IMR-90 (cell line): ENCODE measurements at places on chromosomes 7 and 10. TPM values are rescaled to one million over a fixed set of nuclear protein-coding genes. Genes with fewer than 3 reads are reported as not detected.

GRCh38 chr7:122902751-122903495 is 16.7 kb upstream of the CADPS2 start:
- H3K27ac ChIP-seq = no peak overlapping the region
- no peak overlapping the region for H3K4me3 ChIP-seq
- no peak for DNase-seq
- H3K4me1 ChIP-seq = no peaks in the 10 kb centered on the region
- H3K27me3 ChIP-seq = no peaks in the 10 kb centered on the region
- H3K36me3 ChIP-seq = no peaks in the 10 kb centered on the region

GRCh38 chr10:91352760-91353159 is 57.4 kb upstream of the HECTD2 start:
- no peaks in the 10 kb centered on the region; the same call in 1 of the 2 replicates for H3K27me3 ChIP-seq
- DNase-seq = peak; percentile 21
- H3K4me3 ChIP-seq = no peak overlapping the region
- H3K36me3 ChIP-seq = no peaks in the 10 kb centered on the region
- H3K27ac ChIP-seq = no peak overlapping the region

- no peak overlapping the region for H3K4me3 ChIP-seq
- peak; percentile 68 for DNase-seq
- H3K36me3 ChIP-seq = no peaks in the 10 kb centered on the region
- H3K4me1 ChIP-seq = no peaks in the 10 kb centered on the region
- no peak overlapping the region for H3K27ac ChIP-seq
- H3K27me3 ChIP-seq = no peaks in the 10 kb centered on the region
Measured at GRCh38 chr7:37201003-37201875, 247.4 kb downstream of the ELMO1 start.

GRCh38 chr7:90530263-90530662 is 60.8 kb downstream of the PTTG1IP2 start:
- H3K36me3 ChIP-seq = no peaks in the 10 kb centered on the region
- no peaks in the 10 kb centered on the region for H3K4me1 ChIP-seq
- DNase-seq = peak; percentile 23
- H3K4me3 ChIP-seq = no peak overlapping the region

GRCh38 chr10:84204610-84205009 is 10.3 kb downstream of the CDHR1 start:
- no peaks in the 10 kb centered on the region for H3K4me1 ChIP-seq
- no peak overlapping the region for H3K4me3 ChIP-seq
- no peaks in the 10 kb centered on the region for H3K36me3 ChIP-seq
- DNase-seq = no peak
- peaks cover 5% of the 10 kb centered on the region for H3K27me3 ChIP-seq
- no peak overlapping the region for H3K27ac ChIP-seq

DNA sequence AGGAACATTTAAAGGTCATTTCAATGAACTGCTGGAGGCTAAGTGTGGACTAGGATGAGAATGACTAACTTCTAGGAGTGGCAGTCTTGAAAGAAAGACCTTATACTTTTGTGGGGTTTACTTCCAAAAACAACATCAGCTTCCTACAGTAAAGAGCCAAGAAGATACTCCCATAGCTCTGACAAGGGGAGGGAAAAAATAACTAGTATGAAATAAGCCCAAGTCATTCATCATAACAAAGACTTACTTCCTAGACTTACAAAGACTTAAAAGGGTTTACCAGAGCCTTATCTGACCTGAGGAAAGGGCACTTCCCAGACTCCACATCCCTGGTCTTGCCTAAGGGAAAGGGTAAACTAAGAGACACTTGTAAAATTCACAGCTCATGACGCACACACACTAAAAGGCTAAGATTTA is 31.7 kb downstream of the ARHGAP12 start:
- H3K4me1 ChIP-seq = peaks cover 9% of the 10 kb centered on the region
- H3K36me3 ChIP-seq = peaks cover 4% of the 10 kb centered on the region; the same call in 1 of the 2 replicates
- H3K27me3 ChIP-seq = no peaks in the 10 kb centered on the region
- no peak overlapping the region for H3K4me3 ChIP-seq
- 0 out of 2 replicates have a peak overlapping the region, but pooled peaks have one; percentile 16 for H3K27ac ChIP-seq

GRCh38 chr10:89357975-89358374 is 19.9 kb upstream of the IFIT1B start:
- H3K27me3 ChIP-seq = no peaks in the 10 kb centered on the region
- no peak for DNase-seq
- no peak overlapping the region for H3K4me3 ChIP-seq
- peaks cover 6% of the 10 kb centered on the region for H3K4me1 ChIP-seq
- H3K36me3 ChIP-seq = no peaks in the 10 kb centered on the region

DNA sequence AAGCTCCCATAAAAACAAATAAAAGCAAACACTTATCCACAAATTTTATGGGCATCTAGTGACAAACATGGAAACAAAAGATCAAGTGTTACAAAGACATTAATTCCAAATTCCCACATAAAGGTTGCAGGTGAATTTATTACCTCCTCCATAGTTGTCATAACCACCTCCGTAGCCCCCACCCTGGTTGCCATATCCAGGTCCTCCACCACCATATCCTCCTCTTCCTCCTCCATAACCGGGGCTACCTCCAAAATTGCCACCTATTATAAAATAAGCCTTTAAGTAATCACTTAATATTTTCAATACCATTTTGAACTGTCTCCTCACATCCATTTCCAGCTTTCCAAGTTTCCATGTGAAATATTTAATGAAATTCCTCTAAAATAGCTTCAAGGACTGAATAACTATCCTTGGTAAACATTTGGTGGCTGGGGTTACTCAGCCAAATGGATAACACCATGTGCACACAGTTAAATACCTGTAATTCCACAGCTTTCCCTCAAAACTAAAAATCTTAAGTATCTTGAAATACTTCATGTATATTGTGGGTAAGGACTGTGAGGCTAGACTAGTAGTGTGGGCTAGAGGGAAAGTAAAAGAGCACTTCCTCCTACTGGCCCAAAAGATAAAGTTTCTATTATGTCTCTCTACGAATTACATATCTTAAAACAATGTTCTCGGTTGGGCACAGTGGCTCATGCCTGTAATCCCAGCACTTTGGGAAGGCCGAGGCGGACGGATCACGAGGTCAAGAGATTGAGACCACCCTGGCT is 6.9 kb downstream of the HNRNPA2B1 start:
- H3K27me3 ChIP-seq = no peaks in the 10 kb centered on the region
- peaks cover 5% of the 10 kb centered on the region for H3K4me1 ChIP-seq
- peaks cover 51% of the 10 kb centered on the region for H3K36me3 ChIP-seq
- no peak for DNase-seq

DNA sequence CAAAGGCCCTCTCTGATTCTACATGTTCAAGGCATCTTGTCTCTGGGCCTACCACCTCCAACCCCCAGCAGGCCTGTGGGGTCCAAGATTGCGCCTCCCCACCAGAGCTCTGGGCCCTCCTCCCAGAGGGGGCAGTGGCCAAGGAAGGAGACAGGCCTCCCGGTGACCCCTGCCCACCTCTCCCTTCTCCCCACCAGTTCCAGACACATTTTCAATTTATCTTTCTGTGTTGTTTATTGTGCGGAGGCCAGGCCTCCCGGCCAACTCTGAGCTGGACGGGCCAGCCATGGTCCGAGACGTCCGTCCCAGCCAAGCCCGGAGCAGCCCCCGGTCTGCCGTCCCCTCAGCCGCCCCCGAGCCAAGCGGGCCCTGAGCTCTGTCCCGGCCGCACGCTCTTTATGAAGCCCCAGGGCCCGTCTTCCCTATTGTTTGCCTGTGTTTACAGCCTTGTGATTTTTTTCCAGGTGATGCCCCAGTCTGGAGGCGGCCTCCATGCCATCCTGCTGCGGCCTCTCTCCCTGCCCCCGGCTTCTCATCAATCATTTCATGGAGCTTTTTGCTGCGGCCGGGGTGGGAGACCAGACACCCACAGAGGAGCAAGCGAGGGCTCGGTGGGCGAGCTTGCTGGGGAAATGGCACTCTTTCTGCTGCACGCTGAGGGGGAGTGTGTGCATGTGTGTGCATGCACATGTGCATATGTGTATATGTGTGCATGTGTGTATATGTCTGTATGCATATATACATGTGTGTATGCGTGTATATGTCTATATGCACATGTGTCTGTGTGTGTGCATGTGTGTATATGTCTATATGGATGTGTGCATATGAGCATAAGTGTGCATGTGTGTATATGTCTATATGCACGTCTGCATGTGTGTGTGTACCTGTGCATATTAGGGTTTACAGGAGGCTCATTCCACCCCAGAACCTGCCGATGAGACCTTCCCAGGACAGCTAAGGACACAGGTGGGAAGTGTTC is 52.7 kb upstream of the ELN start:
- no peaks in the 10 kb centered on the region for H3K36me3 ChIP-seq
- H3K27me3 ChIP-seq = no peaks in the 10 kb centered on the region
- H3K27ac ChIP-seq = no peak overlapping the region
- H3K4me3 ChIP-seq = no peak overlapping the region
- no peak for DNase-seq
- no peaks in the 10 kb centered on the region for H3K4me1 ChIP-seq

GRCh38 chr10:100829933-100830727 is 82.6 kb upstream of the SLF2 start:
- H3K36me3 ChIP-seq = no peaks in the 10 kb centered on the region
- no peak overlapping the region for H3K27ac ChIP-seq
- peaks cover 4% of the 10 kb centered on the region; the same call in 1 of the 2 replicates for H3K4me1 ChIP-seq
- H3K4me3 ChIP-seq = no peak overlapping the region
- no peak for DNase-seq

DNA sequence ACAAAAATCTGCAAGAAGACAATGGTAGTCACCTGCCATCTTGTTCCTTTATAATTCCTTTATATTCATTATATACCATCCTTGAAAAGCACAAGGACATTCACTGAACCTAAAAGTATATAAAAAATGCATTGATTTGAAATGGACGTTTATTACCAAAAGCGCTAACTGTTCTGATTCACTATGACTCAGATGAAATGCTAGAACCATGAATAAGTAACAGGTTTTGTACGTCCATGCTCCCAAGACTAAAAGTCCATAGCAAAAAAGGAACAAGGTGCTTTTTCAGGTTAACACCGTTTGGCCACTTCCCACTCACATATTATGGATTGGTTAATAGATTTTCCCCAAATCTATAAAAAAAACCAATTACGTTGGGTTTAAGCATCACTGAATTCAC is 109.4 kb downstream of the PPP1R17 start:
- H3K36me3 ChIP-seq = no peaks in the 10 kb centered on the region
- no peak overlapping the region for H3K4me3 ChIP-seq
- DNase-seq = peak; percentile 51
- H3K27me3 ChIP-seq = no peaks in the 10 kb centered on the region
- H3K4me1 ChIP-seq = no peaks in the 10 kb centered on the region; the same call in 1 of the 2 replicates

- H3K4me3 ChIP-seq = no peak overlapping the region
- H3K36me3 ChIP-seq = no peaks in the 10 kb centered on the region
- H3K27ac ChIP-seq = no peak overlapping the region
- H3K27me3 ChIP-seq = peaks cover 1% of the 10 kb centered on the region; the same call in 1 of the 2 replicates
Measured at GRCh38 chr10:12726971-12727831, 274.3 kb downstream of the CCDC3 start.

DNA sequence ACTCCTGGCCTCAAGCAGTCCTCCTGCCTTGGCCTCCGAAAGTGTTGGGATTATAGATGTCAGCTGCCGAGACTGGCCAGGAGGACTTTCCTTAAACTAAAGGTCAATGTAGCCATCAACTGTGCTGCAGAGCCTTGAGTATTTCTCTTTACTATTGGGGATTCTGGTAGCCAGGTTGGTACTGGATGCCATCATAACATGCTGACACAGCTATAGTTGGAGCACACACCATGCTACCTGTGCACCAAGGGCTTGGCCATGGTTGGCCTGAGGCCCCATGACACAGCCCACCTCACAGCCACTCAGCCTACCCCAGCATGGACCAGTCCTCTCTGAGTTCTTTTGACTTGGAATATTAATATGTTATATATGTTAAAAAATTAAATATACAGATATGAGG is 54.4 kb downstream of the HECTD2 start:
- no peaks in the 10 kb centered on the region; the same call in 1 of the 2 replicates for H3K4me1 ChIP-seq
- no peak overlapping the region for H3K27ac ChIP-seq
- no peak for DNase-seq
- H3K4me3 ChIP-seq = no peak overlapping the region

DNA sequence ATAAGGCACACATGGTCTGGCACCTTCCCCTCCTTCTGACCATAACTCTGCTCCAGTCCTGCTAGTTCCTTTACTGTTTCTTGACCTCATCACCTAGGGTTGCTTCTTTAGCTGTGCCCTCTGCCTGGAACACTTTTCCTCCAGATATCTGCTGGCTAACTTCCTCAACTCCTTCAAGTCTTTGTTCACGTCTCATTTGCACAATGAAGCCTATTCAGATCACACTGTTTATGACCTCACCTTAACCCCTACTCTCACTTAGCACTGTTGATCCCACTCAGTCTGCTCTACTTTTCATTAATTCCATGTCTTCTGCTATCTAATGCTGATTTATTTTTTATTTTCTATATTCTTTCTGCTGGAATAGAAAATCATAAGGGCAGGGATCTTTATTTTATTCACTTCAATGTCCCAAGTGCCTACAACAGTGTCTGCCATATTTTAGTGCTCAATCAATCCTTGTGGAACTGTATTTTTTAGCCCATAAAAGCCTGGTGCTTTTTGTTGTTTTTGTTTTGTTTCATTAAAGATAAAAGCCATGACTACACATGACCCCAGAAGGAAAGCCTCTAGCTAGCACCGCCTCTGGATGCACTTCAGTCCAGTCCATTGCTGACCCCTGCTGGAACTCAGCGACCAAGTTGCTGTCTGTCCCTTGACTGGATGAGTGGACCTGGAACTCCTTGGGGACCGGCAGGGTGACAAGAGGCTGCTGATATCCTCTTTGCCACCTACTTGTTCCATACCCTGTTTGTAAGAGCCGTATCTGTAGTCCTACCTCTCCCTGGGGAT is 12.3 kb downstream of the KLF14 start:
- H3K27me3 ChIP-seq = peaks cover 25% of the 10 kb centered on the region
- H3K4me3 ChIP-seq = no peak overlapping the region
- H3K36me3 ChIP-seq = no peaks in the 10 kb centered on the region
- no peak overlapping the region for H3K27ac ChIP-seq

DNA sequence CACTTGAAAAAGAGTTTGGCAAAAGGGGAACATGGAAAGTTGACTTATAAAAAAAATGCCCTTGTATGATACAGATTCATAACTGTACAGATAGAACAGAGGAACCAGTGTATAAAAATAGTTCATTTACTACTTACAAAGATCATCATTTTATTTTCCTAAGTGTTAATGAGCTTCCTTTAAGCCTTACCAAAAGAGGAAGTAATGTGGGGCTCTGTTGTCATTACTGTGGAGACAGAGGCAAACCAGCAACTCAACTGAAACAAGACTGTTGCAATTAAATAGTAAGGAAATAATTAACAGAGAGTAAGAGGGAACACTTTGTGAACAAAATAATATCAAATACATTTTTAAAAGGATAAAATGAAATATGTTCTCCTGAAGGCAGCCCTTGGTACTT is 526.2 kb upstream of the ADARB2 start:
- H3K27ac ChIP-seq = no peak overlapping the region
- no peaks in the 10 kb centered on the region for H3K27me3 ChIP-seq
- no peaks in the 10 kb centered on the region for H3K36me3 ChIP-seq
- no peak for DNase-seq
- H3K4me3 ChIP-seq = no peak overlapping the region

GRCh38 chr7:156121956-156122355 is 309.7 kb upstream of the SHH start:
- DNase-seq = no peak
- H3K4me3 ChIP-seq = no peak overlapping the region
- no peaks in the 10 kb centered on the region for H3K36me3 ChIP-seq

CAMK2B gene
- 0.18 and 0.28 TPM in 2 replicates for total RNA-seq

IFIT1B gene
- not detected in 2 replicates for total RNA-seq

ANKRD2 gene
- 0.28 and 0.36 TPM in 2 replicates for total RNA-seq

H2BK1 gene
- not detected in 2 replicates for total RNA-seq

ZSCAN21 gene
- total RNA-seq = 13.1 and 13.3 TPM in 2 replicates

AGR2 gene
- not detected in 2 replicates for total RNA-seq

FKBP9 gene
- 146 and 191 TPM in 2 replicates for total RNA-seq

RHOBTB1 gene
- total RNA-seq = 15.2 and 18.9 TPM in 2 replicates

AKR1D1 gene
- not detected in 2 replicates for total RNA-seq

TCAF1 gene
- total RNA-seq = 86.4 and 91.8 TPM in 2 replicates

CUBN gene
- 0.54 and 0.83 TPM in 2 replicates for total RNA-seq

ZNF212 gene
- total RNA-seq = 3.8 and 4.2 TPM in 2 replicates

RBM20 gene
- under 0.01 TPM in 2 replicates for total RNA-seq

SPDYE8 gene
- total RNA-seq = not detected in 2 replicates

TAS2R5 gene
- total RNA-seq = under 0.01 and 0.36 TPM in 2 replicates
